ENCODE measurements at places on chromosomes 3 and 15.

- DNase-seq, result no peak
These were observed 1.0 kb downstream of the C3orf80 start for GRCh38 chr3:160226026-160226907.

DNA sequence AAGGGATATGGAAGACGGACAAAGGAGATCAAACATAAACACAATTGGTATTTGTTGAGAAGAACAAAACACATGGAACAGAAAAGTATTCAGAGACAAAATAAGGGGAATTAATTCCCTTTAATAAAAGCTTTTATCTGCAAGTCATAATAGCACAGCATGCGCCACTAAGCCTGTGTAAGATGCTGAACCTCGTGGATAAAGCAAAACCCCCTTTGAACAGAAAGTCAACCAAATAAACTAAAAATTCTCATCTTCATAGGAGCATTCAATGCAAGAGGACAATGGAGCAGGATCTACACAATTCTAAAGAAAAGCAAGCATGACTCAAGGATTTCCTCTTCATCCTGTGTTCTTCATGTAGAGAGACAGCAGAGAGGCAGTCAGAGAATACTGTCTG, 274.3 kb upstream of the GOLGA6L4 start:
- DNase-seq, result no peak

- DNase-seq, result no peak
These were observed 77.0 kb upstream of the GBE1 start for GRCh38 chr3:81838457-81838856.

DNA sequence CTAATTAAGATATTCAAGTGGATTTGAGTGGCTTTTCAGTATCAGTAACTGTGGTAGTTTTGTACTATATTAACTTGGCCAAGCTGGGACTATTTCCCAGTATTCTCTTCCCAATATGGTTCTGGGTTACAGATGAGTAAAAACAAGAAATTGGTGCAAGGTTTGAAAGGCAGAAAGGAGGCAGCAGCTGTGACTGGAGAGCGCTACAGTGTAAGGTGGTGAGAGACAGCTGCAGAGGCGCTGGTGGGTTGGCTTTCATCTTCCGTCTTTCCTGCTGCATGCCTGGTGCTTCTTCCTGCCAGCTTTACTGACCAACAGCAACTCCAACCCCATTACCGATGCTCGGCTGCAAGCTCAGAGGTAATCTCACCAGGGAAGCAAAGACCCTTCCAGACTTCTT, 9.8 kb downstream of the DPH3 start:
- no peak for DNase-seq

DNA sequence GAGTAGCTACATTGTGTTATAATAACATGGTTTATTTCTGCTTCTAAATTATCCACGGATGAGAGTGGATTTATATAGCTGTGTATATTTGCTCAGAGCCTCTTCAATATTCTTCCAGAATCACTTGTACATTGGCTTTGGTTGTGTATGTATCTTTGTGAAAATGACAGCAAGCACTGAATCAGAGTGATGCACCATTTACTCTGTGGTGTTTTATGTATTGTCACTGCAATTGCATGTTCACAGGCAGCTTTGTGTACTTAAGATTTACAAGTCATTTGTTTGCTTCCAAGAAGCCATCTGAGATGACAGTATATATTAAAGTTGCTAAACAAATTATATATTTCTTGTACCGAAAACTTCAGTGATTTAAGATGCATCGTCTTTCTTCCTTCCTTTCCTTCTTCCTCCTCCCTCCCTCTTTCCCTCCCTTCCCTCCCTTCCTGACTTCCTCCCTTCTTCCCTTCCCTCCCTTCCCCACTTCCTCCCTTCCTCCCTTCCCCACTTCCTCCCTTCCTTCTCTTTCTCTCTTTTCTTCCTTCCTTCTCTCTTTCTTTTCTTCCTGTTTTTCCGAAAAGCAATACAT, 362.3 kb upstream of the GOLIM4 start:
- DNase-seq, result no peak

- DNase-seq, result peak; percentile 59
These were observed 63.8 kb downstream of the ATP1B3 start for GRCh38 chr3:141940194-141940776.
